ENCODE measurements at places on chromosomes 1 and 21. TPM values are rescaled to one million over a fixed set of nuclear protein-coding genes. Genes with fewer than 3 reads are reported as not detected.
A peak's percentile ranks its signal among the peaks of the same experiment; 100 is the strongest.

GRCh38 chr1:14303011-14303410, 295.5 kb upstream of the KAZN start:
- H3K27ac ChIP-seq = no peak overlapping the region
- no peaks in the 10 kb centered on the region for H3K4me1 ChIP-seq
- H3K27me3 ChIP-seq = no peaks in the 10 kb centered on the region
- DNase-seq = no peak
- H3K36me3 ChIP-seq = no peaks in the 10 kb centered on the region

- H3K36me3 ChIP-seq = no peaks in the 10 kb centered on the region
- DNase-seq = no peak
- H3K4me3 ChIP-seq = no peak overlapping the region
- no peak overlapping the region for H3K27ac ChIP-seq
These were observed 511.6 kb downstream of the SMYD3 start for GRCh38 chr1:245995474-245995873.

EEIG2 gene
- 0.90 TPM for total RNA-seq

TEX38 gene
- total RNA-seq = not detected

DNA sequence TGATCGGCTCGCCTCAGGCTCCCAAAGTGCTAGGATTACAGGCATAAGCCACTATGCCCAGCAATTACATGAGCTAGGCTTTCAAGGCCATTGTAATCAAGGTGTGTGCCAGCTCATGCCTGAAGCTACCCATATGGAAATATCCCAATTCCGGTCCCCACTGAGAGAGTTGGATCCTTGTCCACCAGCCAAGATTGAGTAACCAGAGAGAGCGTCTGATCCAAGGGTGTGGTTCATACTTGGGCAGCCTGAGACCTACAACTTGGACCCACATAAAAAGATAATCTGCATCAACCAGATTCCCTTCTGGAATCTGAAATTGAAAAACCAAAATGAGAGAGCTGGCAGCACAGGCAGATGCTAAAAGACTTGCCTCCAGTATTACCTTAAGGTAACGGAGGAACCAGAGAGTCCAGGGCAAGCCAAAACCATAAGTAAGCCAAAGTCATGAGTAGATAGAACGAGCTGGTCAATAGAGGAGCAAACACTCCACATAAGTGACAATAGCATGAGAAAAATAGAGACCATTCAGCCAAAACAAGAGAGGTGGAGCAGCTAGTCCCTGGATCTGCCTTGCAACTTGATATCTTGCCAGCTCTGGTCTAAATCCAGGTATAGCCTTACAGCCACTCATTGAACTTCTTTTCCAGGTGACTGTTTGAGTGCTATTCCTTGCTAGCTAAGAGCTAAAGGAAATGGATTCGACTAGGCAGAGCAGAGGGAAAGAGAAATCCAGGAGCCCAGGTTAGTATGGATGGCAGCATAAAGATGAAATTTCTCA, 63.8 kb upstream of the ATP1A1 start:
- no peak for DNase-seq
- no peak overlapping the region for H3K27ac ChIP-seq
- no peaks in the 10 kb centered on the region for H3K27me3 ChIP-seq
- H3K4me3 ChIP-seq = no peak overlapping the region

ITLN1 gene
- 0.63 TPM for total RNA-seq

GRCh38 chr1:36349839-36350238, 26.4 kb upstream of the EVA1B start:
- H3K4me1 ChIP-seq = peaks cover 50% of the 10 kb centered on the region
- H3K4me3 ChIP-seq = no peak overlapping the region
- H3K27me3 ChIP-seq = no peaks in the 10 kb centered on the region
- peak; percentile 46 for DNase-seq
- H3K27ac ChIP-seq = peak overlapping the region; percentile 82

C1QB gene
- 22.6 TPM for total RNA-seq

GRCh38 chr1:119008483-119009311, 20.6 kb upstream of the TBX15 start:
- no peak for DNase-seq
- H3K27ac ChIP-seq = no peak overlapping the region
- no peaks in the 10 kb centered on the region for H3K36me3 ChIP-seq

DNA sequence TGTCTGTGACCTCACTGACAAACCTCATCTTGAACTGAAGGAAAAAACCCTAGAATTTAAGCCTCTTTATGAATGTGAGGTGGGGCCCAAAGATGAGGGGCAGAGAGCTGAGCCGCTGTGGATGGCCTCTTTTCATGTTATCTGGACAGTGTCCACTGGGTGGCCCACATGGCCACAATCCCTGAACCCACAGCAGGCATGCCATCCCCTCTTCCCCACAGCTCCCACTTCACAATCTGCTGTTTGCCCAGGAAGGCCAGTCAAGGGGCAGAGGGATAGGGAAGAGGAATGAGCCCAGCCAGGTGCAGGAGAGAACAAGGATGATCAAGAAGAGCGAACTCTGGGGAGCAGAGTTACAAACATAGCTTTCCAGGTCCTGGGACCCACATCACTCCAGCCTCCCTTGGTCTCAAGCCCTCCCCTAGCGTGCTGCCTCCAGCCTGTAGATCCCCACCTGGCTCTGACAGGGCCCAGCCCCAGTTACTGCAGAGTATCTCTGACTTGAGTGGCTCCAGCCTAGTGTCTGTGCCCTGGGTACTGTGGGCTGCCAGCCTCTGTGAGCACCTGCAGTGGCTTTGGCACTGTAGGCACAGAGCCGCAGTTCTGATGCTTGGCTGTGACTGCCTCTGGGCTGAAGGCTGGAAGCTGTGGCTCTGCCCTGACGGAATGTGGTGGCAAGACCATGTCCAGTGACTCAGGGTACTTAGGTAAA, 1.9 kb upstream of the SLFNL1 start:
- no peaks in the 10 kb centered on the region for H3K27me3 ChIP-seq
- no peak for DNase-seq
- no peak overlapping the region for H3K27ac ChIP-seq
- H3K4me3 ChIP-seq = no peak overlapping the region

GRCh38 chr1:62725255-62725654, 37.1 kb upstream of the DOCK7 start:
- no peak for DNase-seq
- H3K4me1 ChIP-seq = no peaks in the 10 kb centered on the region
- no peak overlapping the region for H3K4me3 ChIP-seq
- H3K27me3 ChIP-seq = no peaks in the 10 kb centered on the region
- H3K27ac ChIP-seq = no peak overlapping the region
- H3K36me3 ChIP-seq = no peaks in the 10 kb centered on the region

DNA sequence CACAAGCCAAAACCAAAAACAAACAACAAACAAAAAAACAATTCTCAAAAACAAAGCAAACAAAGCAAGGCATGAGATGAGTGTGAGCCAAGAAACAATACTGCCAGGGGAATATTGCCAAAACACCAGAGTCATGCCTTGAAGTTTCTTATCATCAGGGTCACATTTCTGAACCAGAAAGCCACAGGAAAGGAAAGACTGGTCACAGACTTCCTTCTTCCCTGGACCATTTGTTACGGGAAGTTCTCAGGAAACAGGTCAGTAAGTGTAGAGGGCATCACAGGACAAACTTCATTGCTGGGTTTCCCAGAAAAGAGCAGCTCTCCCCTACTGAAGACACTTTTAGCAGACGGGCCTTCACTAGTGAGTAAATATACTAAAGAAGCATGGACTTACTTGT, 191.2 kb downstream of the GABPA start:
- H3K36me3 ChIP-seq = no peaks in the 10 kb centered on the region
- H3K27ac ChIP-seq = peak overlapping the region; percentile 25
- no peak overlapping the region for H3K4me3 ChIP-seq

SUSD4 gene
- 2.5 TPM for total RNA-seq

SMCP gene
- total RNA-seq = not detected

S100A2 gene
- 0.86 TPM for total RNA-seq

ALG14 gene
- total RNA-seq = 2.7 TPM

DNA sequence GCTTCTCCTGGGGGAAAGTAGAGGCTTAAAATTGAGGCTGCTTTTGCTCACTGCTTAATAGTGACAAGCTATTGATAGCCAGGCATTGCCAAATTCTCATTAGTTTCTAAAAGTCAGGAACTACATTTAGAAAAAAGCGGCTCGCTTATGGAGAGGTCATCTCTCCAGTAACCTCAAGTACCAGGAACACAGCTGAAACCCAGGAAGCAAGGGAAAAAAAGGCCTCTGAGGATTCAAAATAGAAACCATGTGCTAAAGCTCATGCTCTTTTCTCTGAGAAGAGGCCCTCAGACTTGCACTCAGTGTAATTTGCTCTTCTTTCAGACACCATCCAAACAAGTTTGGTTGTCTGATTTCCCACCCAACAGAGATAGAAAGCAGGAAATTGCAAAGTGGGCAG, 261.4 kb upstream of the USP25 start:
- peak overlapping the region; percentile 6 for H3K27ac ChIP-seq

DNA sequence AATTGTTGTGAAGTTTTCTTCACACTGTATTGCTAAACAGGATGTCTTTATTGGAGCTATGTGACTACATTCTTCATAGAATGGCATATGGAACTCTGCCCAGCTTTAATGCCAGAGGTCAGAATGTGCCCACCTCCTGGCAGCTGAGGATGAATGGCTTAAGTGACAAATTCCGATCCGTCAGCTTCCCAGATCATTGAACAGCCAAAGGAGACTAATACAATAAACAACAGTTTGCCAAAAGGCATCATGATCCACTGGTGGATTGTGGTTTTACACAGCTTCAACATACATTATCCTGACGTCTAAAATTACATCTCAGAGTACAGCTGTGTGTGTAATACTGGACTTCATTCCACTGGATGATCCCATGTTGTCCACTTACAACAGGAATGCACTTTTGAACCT, 68.7 kb upstream of the C1orf105 start:
- no peak for DNase-seq
- H3K4me3 ChIP-seq = no peak overlapping the region

MANEAL gene
- 2.1 TPM for total RNA-seq

DNA sequence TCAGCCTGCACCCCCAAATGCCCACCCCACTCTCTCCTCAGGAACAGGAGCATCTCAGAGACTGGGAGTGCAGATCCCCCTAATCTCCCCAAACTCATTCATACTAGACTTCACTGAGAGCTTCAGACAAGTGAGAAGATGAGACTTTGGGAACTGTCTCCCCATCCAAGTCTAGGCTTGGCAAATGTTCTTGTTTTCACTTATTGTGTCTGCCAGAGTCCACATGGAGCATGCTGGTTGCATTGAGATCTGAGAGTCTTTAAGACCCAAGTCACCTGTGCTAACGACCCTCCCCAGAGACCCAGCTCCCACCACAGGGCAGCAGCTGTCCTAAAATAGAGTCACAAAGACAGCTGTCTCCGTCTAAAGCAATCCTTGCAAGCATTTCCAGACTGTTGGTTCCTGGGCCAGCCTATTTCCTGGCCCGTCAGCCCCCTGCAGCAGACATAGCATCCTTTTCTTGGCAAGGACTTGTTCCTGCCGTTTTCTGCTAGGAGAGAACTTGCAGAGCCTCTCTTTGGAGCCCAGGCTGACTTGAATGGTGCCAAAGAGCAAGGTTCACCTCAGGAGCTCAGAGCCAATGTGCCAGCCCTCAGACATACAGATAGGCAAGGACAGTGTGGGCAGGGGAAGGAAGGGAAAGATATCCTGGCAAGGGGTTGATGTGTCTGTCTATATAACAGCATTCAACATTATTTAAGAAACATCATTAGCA, 1.9 kb upstream of the CNTN2 start:
- H3K4me1 ChIP-seq = no peaks in the 10 kb centered on the region
- DNase-seq = no peak
- H3K4me3 ChIP-seq = no peak overlapping the region
- H3K27me3 ChIP-seq = no peaks in the 10 kb centered on the region

ZNF648 gene
- not detected for total RNA-seq

DNA sequence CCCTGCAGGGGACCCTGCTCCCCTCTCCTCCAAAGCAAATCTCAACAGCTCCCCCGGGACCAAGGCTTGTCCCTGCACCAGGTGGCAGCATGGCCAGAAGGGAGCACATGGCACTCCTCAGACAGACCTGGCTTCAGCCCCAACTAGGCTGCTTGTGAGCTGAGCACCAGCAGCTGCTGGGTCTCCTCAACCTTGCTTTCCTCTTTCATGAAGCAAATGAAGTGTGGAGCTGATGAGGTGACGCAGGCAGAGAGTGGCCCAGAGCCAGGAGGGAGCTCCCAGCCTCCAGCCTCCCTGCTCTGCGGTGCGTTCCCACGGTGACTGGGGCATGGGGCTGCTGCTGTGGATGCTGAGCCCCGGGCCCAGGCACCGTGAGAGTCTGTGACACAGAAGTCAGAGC, 34.0 kb downstream of the MEGF6 start:
- no peak for DNase-seq
- no peak overlapping the region for H3K4me3 ChIP-seq
- peaks cover 2% of the 10 kb centered on the region for H3K27me3 ChIP-seq

GRCh38 chr1:209354840-209355165, 228.7 kb upstream of the CAMK1G start:
- H3K4me1 ChIP-seq = no peaks in the 10 kb centered on the region
- H3K27me3 ChIP-seq = no peaks in the 10 kb centered on the region
- H3K36me3 ChIP-seq = no peaks in the 10 kb centered on the region

SPATA1 gene
- total RNA-seq = 0.92 TPM

OR2G6 gene
- total RNA-seq = not detected

BMP8A gene
- total RNA-seq = not detected

SYCP1 gene
- total RNA-seq = not detected

OR2AK2 gene
- not detected for total RNA-seq

GRCh38 chr1:172342584-172343239, 77.8 kb upstream of the C1orf105 start:
- H3K36me3 ChIP-seq = no peaks in the 10 kb centered on the region
- no peak for DNase-seq
- no peaks in the 10 kb centered on the region for H3K27me3 ChIP-seq
- no peak overlapping the region for H3K4me3 ChIP-seq

DNA sequence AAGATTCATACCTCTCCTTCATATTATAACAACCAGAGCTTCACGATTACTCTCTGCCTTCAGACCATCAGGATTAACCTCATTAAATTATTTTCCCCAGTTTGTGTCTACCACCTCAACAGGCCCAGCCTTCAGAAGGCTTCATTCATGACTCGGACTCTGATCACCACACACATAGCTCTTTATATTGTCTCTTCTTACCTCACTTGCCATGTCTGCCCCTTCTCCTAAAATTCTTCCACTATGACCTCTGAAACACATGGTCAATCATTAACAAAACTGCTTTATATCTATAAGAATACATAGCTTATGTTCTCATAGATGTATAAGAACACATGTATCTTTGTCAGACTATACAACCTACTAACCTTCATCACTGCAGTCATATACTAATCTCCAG, 79.8 kb downstream of the USP1 start:
- no peaks in the 10 kb centered on the region for H3K27me3 ChIP-seq
- H3K27ac ChIP-seq = no peak overlapping the region
- no peaks in the 10 kb centered on the region for H3K36me3 ChIP-seq
- no peaks in the 10 kb centered on the region for H3K4me1 ChIP-seq
- no peak overlapping the region for H3K4me3 ChIP-seq

DNA sequence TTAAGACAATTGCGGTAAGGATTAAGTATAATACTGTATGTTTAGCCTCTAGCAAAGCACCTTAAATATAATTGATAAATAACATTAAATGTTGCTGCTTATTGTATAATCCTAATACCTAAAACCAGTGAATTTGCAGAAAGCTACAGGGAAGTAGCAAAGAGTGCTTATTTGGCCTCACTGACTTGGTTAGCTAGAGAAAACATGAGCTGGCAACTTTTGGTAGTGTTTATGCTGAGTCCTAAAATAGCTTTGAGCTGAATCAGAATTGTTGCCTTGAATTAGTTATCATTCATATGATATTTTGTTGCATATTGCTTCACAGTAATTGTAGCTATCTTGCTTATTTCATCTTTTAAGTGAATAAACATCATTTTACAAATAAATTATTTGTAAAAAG, 3.5 kb downstream of the TRIM67 start:
- no peaks in the 10 kb centered on the region for H3K36me3 ChIP-seq
- H3K27ac ChIP-seq = no peak overlapping the region
- peaks cover 14% of the 10 kb centered on the region for H3K27me3 ChIP-seq
- H3K4me3 ChIP-seq = no peak overlapping the region
- DNase-seq = no peak
- peaks cover 7% of the 10 kb centered on the region for H3K4me1 ChIP-seq

All from psoas muscle (tissue), 8 donors.